ENCODE measurements at places on chromosomes 2 and 18. TPM values are rescaled to one million over a fixed set of nuclear protein-coding genes. Genes with fewer than 3 reads are reported as not detected.

TNFRSF11A gene
- total RNA-seq, result 3.5 TPM

ANKRD36C gene
- 10.9 TPM for total RNA-seq

GRCh38 chr2:84735389-84735788, 145.5 kb downstream of the TRABD2A start:
- DNase-seq, result no peak

DNA sequence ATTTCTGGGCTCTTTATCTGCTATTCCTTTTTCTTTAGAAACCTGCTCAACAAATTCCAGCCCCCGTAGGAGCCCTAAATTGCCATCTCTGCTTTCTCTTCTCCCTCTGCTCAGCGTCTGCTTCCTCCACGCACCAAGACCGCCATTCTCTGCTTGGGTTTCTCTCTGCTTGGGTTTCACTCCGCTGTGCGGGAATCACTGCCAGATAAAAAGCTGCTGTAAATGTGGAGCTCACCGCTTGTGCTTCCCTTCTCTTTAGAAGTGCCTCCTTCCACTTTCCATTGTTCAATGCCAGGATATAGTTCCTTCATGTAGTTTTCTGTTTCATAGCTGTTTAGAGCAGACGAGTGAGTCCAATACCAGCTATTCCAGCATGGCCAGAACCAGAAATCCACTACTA, 45.9 kb downstream of the TMEM237 start:
- no peak for DNase-seq

DNA sequence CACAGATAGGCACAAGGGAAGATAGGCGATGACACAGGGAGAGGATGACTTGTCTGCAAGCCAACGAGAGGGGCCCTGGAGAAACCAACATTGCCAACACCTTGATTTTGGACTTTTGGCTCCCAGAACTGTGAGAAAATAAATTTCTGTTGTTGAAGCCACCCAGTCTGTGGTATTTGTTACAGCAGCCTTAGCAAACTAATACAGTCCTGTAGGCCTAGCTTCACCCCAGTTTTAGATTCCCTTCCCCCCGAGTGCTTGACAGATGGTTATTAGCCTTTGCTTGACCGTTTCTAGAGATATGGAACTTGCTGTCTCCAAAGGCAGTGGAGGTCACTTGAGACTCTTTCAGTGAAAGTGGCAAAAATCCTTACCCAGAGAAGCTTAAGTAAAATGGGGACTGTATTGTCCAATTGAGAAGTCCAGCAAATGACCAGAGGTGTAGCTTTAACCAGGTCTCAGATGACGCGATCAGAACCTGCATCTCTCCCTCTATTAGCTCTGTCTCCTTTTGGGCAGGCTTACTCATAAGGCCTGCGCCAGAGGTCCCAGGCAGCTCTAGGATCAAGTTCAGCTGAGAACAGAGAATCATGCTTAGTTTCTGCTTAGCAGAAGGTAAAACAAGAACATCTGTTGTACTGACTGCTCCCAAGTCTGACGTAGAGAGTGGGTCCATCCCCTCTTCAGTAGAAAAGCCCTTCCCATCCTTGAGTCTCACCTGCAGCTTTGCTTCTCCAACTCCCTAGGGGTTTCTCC, 50.4 kb downstream of the MFSD6 start:
- DNase-seq, result no peak

- no peak for DNase-seq
Observed at GRCh38 chr2:157363612-157364101, 38.0 kb upstream of the ERMN start.

All from right cardiac atrium (tissue), 5 donors.